ENCODE measurements at places on chromosomes 2 and 18.

- no peak for DNase-seq
These were observed 452.1 kb upstream of the ST6GAL2 start for GRCh38 chr2:107338059-107338458.

DNA sequence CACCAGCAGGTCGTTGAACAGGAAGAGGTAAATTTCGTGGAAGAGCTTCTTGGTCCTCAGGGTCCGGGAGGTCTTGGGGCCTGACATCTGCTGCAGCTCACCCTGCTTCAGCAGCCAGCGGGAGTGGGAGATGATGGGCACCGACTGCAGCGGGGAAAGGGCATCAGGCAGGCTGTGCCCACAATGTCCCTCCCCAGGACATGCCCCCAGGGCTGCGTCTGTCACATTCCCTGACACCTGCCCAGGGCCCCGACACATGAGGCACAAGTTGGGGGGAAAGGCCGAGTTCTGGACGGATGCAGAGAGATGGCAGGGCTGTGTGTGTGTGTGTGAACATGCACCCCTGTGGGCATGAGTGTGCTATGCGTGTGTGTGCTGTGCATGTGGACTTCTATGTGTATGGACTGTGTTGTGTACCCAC lies 13.9 kb downstream of the SNORC start:
- DNase-seq, result no peak

DNA sequence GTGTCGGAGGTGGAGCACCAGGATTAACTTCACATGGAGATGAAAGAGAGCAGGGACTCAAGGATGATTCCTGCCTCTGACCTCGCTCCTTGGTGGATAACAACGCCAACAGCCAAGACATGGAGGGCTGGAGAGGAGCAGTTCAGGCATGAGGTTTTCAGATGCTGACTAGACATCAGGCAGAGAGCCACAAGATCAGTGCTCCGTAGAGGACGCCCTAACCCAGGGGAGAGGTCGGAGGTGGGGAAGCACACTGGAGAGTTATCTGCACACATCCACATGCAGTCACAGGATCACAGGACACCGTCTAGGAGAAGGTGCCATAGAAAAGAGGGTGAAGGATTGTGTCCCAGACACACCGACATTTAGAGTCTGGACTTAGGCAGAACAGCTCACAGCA lies 344.3 kb downstream of the EIPR1 start:
- no peak for DNase-seq

- DNase-seq, result no peak
These were observed 321.1 kb upstream of the SALL3 start for GRCh38 chr18:78658531-78658930.

GRCh38 chr18:76985156-76985950 lies 147.2 kb downstream of the MBP start:
- DNase-seq, result peak; percentile 10

DNA sequence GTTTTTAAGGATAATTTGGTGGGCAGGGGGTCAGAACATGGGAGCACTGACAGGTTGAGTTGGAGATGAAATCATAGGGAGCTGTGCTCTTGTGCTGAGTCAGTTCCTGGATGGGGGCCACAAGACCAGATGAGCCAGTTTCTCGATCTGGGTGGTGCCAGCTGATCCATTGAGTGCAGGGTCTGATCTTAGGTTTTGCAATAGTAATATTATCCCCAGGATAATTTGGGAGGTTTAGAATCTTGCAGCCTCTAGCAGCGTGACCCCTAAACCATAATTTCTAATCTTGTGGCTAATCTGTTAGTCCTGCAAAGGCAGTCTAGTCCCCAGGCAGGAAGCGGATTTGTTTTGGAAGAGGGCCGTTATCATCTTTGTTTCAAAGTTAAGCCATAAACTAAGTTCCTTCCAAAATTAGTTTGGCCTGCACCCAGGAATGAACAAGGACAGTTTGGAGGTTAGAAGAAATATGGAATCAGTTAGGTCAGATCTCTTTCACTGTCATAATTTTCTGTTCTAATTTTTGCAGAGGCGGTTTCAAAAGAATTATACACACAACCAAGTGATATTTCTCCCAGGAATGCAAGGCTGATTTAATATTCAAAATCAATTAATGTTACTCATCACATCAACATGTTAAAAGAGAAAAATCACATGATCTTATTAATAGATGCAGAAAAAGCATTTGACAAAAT lies 23.0 kb downstream of the DBI start:
- no peak for DNase-seq

- peak; percentile 80 for DNase-seq
These were observed 116.0 kb downstream of the TNS1 start for GRCh38 chr2:217886720-217887309.

GRCh38 chr2:37915773-37916172 lies 9.3 kb upstream of the RMDN2 start:
- DNase-seq, result no peak

GRCh38 chr2:233367586-233367985 lies 13.3 kb downstream of the DGKD start:
- DNase-seq, result no peak

GRCh38 chr2:230960026-230960425 lies 35.0 kb upstream of the GPR55 start:
- no peak for DNase-seq

- no peak for DNase-seq
These were observed 262.3 kb downstream of the TRIB2 start for GRCh38 chr2:12979066-12979465.

DNA sequence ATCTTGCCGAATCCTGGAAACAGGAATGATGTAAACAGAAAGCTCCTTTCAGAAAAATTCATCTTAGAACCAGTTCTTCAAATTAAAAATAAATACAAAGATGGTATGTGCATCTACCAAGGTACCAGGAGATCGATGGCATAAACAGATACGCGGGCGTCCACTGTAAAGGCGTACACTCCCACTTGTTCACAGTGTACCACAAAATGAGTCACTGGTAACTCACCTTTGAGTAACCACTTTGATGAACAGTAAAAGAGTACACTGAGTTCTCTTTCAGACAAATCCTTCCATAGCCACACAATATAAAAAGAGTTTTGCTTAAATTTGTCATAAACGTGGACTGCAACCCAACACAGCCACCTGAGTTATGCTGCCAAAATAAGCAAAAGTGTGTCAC lies 128.3 kb downstream of the DNER start:
- no peak for DNase-seq

- no peak for DNase-seq
These were observed 560.5 kb upstream of the HS6ST1 start for GRCh38 chr2:128879161-128879560.

DNA sequence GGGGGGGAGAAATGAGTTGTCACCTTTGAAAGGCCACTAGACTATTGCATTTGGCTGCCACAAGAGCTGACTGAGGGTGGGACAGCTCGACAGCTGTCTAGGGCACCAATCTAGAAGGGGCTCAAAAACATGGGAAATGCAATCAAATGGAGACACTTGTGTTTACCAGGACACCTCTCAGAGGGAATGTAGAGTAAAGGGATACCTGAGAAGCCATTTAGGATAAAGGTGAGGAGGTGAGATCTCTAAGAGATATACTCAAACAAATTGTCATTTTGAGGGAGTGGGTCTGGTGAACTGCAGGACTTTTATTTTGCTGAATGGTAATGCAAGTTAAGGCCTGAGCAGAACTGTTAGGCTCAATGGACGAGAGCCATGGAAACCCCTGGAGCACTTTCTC lies 159.8 kb downstream of the DDX1 start:
- DNase-seq, result no peak

- no peak for DNase-seq
These were observed 7.9 kb upstream of the THUMPD2 start for GRCh38 chr2:39786761-39787522.

GRCh38 chr2:28463893-28464292 lies 32.0 kb upstream of the PLB1 start:
- DNase-seq, result no peak

GRCh38 chr2:79437433-79438267 lies 75.2 kb upstream of the CTNNA2 start:
- no peak for DNase-seq

GRCh38 chr2:156459720-156460119 lies 23.5 kb downstream of the GPD2 start:
- DNase-seq, result no peak

GRCh38 chr2:17805717-17806363 lies 10.4 kb upstream of the MSGN1 start:
- no peak for DNase-seq

DNA sequence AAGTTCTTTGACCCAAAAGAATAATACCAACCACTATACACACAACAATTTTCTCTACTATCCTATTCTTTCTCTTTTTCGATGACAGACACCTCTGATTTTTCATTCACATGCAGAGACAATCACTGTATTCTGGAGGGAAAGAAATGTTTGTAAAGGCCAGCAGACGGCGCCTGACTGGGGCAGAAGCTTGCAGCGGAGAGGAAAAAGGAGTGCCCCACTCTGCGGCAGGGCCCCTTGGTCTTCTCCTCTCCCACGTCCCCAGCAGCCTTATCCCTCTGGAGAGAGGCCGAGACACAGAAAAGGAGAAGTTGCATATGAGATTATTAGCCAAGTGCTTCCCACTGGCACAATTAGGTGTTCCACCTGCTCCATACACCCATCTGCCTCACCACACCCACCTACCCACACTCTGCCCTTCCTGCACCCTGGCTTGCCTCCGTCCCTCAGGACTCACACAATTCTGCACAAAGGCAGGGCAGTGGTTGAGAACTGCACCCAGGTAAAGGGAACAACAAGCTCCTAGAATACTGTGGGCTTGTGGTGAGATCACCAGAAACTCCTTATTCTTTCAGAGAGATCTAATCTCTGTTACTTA lies 687.3 kb downstream of the NRXN1 start:
- no peak for DNase-seq

DNA sequence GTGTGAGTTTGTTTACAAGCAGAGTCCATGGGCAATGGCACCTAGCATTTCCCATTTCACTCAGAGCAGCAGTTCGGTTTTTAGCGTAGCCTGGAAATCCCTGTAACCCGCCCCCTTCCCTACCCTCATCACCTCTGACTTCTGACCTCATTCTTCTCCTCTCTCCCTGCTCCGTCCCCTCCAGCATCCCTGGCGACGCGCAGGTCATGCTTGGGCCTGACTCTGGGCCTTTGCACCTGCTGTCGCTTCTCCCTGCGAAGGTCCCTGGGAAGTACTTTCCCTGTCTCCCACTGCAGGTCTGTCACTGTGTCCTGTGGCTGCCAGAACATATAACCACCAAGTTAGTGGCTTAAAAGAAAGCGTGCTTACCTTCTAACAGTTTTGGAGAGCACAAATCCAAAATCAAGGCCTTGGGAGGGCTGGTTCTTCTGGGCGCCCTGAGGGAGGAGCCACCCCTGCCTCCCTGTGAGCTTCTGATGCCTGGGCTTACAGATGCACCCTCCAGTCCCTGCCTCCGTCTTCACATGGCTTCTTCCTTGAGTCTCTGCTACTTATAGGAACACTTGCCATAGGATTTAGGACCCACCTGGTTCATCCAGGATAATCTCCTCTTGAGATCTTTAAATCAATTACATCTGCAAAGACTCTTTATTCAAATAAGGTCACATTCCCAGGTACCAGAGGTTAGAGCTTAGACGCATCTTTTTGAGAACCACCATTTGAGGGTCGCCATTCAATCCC lies 8.1 kb upstream of the RAB17 start:
- DNase-seq, result no peak

DNA sequence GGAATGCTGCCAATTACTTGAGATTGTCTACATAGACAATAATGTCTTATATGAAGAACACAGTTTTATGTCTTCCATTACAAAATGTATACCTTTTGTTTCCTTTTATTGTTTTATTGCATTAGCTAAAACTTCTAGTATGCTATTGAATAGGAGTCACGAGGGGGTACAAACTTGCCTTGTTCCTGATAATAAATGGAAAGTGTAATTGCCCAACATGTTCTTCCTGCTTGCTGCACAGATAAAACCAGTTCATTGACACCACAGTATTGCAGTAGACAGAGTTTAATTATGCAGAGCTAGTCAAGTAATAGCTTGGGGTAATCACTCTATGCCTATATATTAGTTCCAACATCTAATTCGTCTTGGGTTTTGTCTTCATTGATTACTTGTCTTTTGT lies 1276.2 kb upstream of the NRXN1 start:
- no peak for DNase-seq

DNA sequence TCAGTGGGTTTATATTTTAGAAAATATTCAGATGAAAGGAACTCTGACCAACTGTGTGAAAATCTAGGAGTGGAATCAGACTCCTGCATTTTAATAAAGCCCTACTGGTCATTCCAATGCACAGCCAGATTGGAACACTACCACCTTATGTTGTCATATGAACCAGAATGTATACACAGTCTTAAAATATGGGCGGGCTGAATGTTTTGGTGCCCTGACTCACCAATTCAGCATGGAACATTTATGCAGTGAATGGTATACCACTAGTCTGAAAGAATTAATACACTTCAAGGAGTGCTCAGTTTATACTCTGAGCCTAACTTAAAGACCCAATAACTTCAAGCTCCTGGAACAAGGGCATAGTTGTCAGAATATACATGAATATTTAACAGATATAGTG lies 280.9 kb upstream of the TCF4 start:
- DNase-seq, result no peak

DNA sequence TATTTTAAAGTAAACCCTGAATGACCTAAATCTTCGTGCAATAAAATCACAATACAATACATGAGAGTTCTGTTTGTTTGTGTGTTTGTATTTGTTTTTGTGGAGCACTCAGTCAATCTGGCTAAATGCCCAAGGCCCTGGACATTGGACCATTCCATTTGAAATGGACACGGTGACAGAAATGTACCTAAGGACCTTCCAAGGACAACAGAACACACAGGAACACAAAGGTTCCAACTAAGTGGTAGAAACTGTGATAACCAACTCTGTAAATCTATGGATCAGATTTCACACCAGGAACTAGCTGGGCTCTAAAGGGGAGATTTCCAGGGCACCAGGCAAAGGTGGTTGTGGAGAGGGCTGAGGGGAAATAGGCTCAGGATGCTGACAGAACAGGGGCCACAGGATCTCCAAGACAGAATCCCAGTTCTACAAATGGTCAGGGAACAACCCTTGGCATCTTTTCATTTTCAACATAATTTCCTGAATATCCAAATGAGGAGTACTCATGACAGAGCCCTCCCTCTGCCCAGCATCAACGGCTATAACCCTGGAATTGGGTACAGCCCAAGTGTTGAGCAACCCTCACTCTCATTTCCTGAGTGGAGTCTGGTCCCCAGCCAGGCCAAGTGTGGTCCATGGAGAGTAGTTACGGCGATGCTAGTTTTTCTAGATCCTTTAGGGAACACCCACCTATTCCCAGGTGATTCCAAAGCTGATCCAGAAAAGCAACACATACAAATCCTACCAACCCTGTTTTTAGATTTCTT lies 78.4 kb downstream of the NCKAP5 start:
- DNase-seq, result no peak

DNA sequence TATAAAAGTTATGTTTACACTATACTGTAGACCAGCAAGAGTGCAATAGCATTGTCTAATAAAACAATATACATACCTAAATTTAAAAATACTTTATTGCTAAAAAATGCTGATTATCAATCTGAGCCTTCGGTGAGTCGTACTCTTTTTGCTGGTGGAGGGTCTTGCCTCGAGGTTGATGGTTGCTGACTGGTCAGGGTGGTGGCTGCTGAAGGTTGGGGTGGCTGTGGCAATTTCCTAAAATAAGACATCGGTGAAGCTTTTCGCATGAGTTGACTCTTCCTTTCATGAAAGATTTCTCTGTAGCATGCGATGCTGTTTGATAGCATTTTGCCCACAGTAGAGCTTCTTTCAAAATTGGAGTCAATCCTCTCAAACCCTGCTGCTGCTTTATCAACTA lies 2.4 kb downstream of the TIGD1 start:
- DNase-seq, result no peak
